HT-29 (cell line): ENCODE measurements at places on chromosomes 5 and 9. TPM values are rescaled to one million over a fixed set of nuclear protein-coding genes. Genes with fewer than 3 reads are reported as not detected.
A peak's percentile ranks its signal among the peaks of the same experiment; 100 is the strongest.

GRCh38 chr9:129919841-129920240 is 84.6 kb downstream of the USP20 start:
- DNase-seq, result no peak

FBXW5 gene
- 379 and 389 TPM in 2 replicates for total RNA-seq

- no peak for DNase-seq
Observed at GRCh38 chr9:114274217-114274616, 48.7 kb upstream of the ORM1 start.

DNA sequence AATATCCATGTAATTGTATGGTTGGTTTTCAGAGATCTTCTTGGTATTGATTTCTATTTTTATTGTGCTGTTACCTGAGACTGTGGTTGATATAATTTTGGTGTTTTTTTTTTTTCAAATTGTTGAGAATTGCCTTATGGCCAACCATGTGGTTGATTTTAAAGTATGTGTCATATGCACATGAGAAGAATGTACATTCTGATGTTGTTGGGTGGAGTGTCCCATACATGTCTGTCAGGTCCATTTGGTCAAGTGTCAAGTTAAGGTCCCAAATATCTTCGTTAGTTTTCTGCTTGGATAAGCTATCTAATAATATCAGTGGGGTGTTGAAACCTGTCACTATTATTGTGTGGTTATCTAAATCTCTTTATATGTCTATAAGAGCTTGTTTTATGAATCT is 160.0 kb upstream of the ITGA1 start:
- no peak for DNase-seq

GRCh38 chr9:21096172-21096900 is 18.6 kb upstream of the IFNB1 start:
- DNase-seq, result peak; percentile 44

GRCh38 chr9:79395755-79396154 is 176.0 kb upstream of the TLE4 start:
- no peak for DNase-seq
